ENCODE measurements at places on chromosomes 7 and 10. TPM values are rescaled to one million over a fixed set of nuclear protein-coding genes. Genes with fewer than 3 reads are reported as not detected.

POLR2J3 gene
- 49.5 TPM for polyA plus RNA-seq

MRPS17 gene
- 8.4 TPM for polyA plus RNA-seq

NUP42 gene
- 19.1 TPM for polyA plus RNA-seq

PTPRE gene
- 1.8 TPM for polyA plus RNA-seq

NPY4R2 gene
- not detected for polyA plus RNA-seq

CCT6A gene
- polyA plus RNA-seq: 89.0 TPM

STK31 gene
- 1.2 TPM for polyA plus RNA-seq

MACC1 gene
- 1.5 TPM for polyA plus RNA-seq

PIP gene
- not detected for polyA plus RNA-seq

LRRD1 gene
- polyA plus RNA-seq: 0.02 TPM

PRKCQ gene
- polyA plus RNA-seq: 1.4 TPM

NAMPT gene
- polyA plus RNA-seq: 56.9 TPM

ITPRID1 gene
- polyA plus RNA-seq: not detected

HMX2 gene
- 0.19 TPM for polyA plus RNA-seq

FZD1 gene
- polyA plus RNA-seq: 3.9 TPM

PRR15 gene
- polyA plus RNA-seq: 1.5 TPM

EPHA1 gene
- 11.1 TPM for polyA plus RNA-seq

RNF148 gene
- polyA plus RNA-seq: 0.28 TPM

SLC26A5 gene
- polyA plus RNA-seq: 0.19 TPM

NEUROD6 gene
- polyA plus RNA-seq: not detected

NUTM2D gene
- 13.8 TPM for polyA plus RNA-seq

FOXP2 gene
- polyA plus RNA-seq: 2.9 TPM

GSTO2 gene
- polyA plus RNA-seq: 28.1 TPM

TPST1 gene
- polyA plus RNA-seq: 9.6 TPM

FAM180A gene
- 0.11 TPM for polyA plus RNA-seq

ANKRD61 gene
- not detected for polyA plus RNA-seq

INHBA gene
- 0.27 TPM for polyA plus RNA-seq

GJD4 gene
- polyA plus RNA-seq: not detected

TDRD1 gene
- polyA plus RNA-seq: 0.26 TPM

HTR5A gene
- polyA plus RNA-seq: not detected

PTF1A gene
- polyA plus RNA-seq: 20.5 TPM

ZCCHC24 gene
- 10.4 TPM for polyA plus RNA-seq

NPTX2 gene
- polyA plus RNA-seq: 6.5 TPM

CCDC172 gene
- polyA plus RNA-seq: not detected

NUTM2E gene
- 0.40 TPM for polyA plus RNA-seq

SEMA3E gene
- polyA plus RNA-seq: 0.23 TPM

GRM8 gene
- 0.89 TPM for polyA plus RNA-seq

IDI2 gene
- polyA plus RNA-seq: 0.14 TPM

GTF2IRD1 gene
- 15.9 TPM for polyA plus RNA-seq
